ENCODE measurements at places on chromosomes 2 and 18.

GRCh38 chr2:1748741-1749488 is 4.6 kb upstream of the PXDN start:
- no peak for DNase-seq

- no peak for DNase-seq
Measured at GRCh38 chr18:13302457-13303225, 84.1 kb downstream of the LDLRAD4 start.

DNA sequence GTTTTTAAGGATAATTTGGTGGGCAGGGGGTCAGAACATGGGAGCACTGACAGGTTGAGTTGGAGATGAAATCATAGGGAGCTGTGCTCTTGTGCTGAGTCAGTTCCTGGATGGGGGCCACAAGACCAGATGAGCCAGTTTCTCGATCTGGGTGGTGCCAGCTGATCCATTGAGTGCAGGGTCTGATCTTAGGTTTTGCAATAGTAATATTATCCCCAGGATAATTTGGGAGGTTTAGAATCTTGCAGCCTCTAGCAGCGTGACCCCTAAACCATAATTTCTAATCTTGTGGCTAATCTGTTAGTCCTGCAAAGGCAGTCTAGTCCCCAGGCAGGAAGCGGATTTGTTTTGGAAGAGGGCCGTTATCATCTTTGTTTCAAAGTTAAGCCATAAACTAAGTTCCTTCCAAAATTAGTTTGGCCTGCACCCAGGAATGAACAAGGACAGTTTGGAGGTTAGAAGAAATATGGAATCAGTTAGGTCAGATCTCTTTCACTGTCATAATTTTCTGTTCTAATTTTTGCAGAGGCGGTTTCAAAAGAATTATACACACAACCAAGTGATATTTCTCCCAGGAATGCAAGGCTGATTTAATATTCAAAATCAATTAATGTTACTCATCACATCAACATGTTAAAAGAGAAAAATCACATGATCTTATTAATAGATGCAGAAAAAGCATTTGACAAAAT is 23.0 kb downstream of the DBI start:
- no peak for DNase-seq

GRCh38 chr2:168726375-168726774 is 76.1 kb upstream of the NOSTRIN start:
- DNase-seq, result no peak

GRCh38 chr2:25273985-25274535 is 67.7 kb downstream of the DNMT3A start:
- DNase-seq, result no peak

DNA sequence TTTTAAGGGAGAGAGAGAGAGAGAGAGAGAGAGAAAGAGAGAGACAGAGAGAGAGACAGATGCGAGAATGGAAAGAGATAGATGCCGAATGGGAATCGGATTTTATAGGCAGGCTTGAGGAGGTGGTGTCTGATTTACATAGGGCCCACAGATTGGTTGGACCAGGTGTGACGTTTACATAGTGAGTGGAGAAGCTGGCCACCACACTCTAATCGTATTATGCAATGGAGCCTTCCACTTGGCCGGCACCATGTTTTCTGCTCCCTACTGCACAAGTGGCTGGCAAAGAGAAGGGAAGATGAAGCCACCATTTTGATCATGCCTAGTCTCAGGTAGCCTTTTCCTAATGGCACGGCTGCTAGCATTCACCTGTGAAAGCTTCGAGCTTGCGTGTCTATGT is 33.9 kb downstream of the CD8B2 start:
- no peak for DNase-seq

GRCh38 chr2:45264227-45265225 is 255.3 kb upstream of the SIX2 start:
- DNase-seq, result no peak

GRCh38 chr2:924701-925100 is 25.9 kb upstream of the SNTG2 start:
- DNase-seq, result no peak

- DNase-seq, result no peak
Measured at GRCh38 chr2:182864949-182865570, 1.4 kb downstream of the FRZB start.

DNA sequence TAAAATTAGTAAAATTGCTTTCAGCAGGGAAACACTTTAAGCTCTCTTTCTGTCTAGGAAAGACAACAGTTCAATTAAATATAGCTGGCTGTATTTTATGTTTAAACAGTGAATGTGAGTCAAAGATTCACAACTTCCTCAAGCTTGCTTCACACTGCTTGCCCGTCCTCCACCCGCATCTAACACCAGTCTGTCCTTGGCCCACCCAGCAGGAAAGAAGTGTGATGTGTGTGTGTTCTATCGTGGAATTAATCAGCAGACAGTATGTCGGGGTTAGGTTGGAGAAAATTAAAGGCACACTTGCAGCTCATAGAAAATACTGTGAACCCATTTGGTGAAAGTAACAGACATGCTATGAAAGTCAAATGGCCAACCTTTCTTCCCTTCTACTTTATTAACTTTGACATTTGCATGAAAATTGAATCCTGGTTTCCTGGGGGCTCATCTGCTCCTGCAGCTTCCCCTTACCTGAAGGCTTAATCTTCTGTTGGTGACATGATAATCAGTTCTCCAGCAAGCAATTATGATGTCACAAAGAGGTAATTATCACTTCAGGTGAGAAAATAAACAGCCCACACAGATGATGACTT is 182.0 kb downstream of the UXS1 start:
- no peak for DNase-seq

GRCh38 chr18:58779529-58779928 is 85.1 kb upstream of the ZNF532 start:
- no peak for DNase-seq

DNA sequence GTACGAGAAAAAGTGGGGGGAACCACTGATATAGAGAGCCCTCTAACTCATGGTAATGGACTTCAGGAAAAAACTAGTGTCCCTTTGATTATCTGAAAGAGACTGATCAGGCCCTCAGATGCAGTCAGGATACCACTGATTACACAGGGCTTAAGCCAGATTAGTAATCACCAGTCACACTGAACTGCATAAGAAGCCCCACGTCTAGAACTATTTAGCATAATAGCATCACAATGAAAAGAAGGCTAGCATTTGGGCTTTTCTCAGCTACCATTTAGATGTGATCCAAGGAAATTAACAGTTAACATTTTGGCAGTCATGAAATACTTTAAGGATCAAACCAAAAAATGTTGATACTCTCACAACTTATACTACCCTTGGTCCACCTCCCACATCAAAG is 813.1 kb upstream of the POU3F3 start:
- no peak for DNase-seq

DNA sequence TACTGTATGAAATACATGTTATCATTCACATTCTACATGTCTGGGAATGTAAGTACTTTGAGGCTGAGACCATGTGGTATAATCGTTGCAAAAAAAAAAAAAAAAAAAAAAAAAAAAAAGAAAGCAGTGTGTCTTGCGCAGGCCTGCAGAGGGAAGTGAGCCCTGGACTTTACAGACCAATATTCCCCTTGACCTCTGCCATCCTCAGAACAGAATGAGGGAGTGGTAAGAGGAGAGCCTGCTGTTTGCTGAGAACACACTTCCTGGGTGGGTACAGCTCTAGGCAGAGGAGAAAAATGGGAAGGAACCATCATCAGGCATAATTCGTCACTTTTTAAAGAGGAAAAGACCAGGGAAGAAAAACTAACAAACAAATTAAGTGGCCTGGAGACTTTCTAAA is 28.8 kb upstream of the TBC1D8 start:
- no peak for DNase-seq

DNA sequence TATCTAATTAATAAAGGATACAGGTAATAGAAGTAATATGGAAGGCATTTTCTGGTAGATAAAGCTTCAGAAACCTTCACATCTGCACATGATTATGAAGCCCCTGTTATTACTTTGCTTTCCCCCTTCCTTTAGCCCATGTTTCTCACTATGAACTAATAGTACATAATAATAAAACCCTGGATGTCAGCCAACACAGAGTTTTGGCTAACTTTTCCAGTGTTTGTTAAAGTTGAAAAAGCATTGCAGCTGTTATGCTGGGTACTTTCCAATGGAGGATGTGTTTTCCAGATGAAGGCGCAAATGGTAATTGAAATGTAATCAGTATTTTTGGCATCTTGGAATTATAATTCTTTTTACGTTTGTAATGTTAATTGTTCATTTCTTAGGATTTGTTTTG is 43.5 kb downstream of the SPTBN1 start:
- DNase-seq, result no peak

- DNase-seq, result no peak
Measured at GRCh38 chr2:170763232-170763631, 6.9 kb upstream of the ERICH2 start.

DNA sequence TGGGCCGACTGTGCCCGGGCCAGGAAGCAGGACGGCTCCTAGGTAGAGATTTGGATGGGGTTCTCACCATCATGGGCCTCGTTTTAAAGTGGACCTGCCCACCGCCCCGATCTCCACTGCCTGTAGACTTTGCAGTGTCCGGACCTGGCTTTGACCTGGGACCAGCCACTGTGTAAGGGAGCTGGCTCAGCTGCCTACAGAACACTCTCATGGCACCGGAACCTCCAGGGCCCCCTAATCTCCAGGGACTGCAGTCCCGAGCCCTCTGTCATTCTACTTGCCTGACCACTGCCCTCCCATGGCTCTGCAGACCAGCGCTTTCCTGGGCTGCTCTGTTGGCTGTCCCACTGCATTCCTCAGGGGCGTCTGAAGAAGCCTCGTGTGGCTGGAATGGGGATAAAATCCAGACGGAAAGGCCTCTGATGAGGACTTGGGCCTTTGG is 120.8 kb downstream of the GLI2 start:
- no peak for DNase-seq
